ENCODE measurements at places on chromosomes 12 and 14.

GRCh38 chr14:105384605-105385321 lies 13.6 kb upstream of the TEX22 start:
- no peak for DNase-seq

DNA sequence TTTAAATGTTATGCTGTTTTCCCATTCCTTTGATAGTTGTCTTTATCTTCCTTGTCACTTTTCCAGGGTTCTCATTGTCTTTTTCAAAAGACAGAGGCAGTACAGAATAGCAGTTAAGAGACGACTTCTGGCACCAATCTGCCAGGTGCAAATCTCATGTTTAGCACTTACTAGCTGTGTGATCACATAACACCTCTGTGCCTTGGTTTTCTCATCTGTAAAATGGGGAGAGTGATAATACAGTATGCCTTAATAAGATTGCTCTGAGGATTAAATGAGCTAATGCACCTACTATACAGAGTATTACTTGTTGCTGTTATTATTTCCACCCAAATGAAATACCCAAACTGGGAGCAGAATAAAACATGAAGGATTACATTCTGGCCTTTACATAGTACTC lies 4.8 kb downstream of the GPR135 start:
- no peak for DNase-seq

DNA sequence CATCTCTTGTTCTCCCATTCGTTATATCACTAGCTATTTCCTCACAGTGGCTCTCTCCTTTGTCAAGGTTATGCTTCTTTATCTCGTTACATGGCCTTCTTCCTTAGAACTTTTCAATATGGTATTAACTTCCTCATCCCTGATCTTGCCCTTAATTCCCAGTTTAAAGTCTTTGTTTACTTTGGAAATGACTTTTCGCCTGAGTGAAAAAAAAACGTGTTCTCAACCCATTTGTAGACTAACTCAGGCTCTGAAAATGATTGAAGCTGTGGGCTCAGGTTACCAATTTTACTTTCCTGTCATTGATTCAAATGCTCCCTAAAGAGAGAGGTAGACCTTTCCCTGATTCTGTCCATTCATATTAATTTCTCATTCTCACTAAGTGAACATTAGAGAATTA lies 135.2 kb downstream of the NUBPL start:
- DNase-seq, result no peak

GRCh38 chr12:19518209-19518608 lies 78.9 kb downstream of the AEBP2 start:
- no peak for DNase-seq

GRCh38 chr12:11771895-11772502 lies 122.5 kb downstream of the ETV6 start:
- DNase-seq, result peak; percentile 96

- no peak for DNase-seq
Measured at GRCh38 chr14:99707921-99708320, 23.8 kb downstream of the CYP46A1 start.

DNA sequence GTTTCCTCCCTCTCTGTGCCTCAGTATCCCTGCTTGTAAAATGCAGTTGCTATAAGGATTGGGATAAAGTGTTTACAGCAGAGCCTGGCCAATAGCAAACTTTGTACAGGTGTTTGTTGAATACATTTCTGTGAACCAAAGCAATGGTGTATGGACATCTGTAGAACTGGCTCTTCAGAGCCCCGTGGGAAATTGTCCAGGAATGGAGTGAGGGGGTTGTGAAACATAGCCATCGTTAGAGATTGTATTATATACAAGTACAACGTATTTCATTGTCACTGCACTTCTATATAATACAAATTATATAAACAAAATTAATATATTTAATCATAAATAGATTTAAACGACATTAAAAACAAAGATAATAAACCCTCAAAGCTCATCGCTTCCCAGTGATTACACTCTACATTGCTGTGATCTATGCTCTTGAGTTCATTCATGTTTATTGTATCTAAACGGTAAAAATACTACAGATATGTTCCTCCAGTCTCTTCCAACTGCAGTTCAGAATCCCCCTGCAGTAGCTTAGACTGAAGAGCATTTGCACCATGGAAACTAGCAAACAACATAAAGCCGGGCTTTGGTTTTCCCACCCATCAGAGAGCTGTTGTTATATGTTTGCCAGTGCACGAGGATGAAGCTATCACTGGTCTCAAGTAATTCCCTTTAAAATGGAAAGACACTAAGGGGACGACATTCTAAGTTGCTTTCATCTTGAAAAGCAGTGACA lies 216.7 kb downstream of the TMEM132C start:
- no peak for DNase-seq

GRCh38 chr14:37034410-37035285 lies 137.8 kb downstream of the SLC25A21 start:
- DNase-seq, result no peak

DNA sequence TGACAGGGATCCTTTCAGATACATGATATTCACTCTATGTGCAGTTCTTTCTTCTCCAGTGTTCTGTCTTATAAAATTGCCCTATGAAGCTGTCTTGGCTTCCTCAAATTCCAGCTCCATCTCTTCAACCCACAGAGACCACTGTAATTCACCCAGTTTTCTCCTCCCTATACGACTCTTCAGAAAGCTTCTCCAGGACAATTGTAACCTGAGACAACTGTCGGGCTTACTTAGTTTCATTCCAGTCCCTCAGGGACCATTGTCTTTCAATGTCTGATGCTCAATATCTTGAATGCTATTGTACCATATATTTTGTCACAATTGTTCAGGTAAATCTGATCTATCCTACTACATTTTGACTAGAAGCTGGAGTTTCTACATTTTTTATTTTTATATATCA lies 345.3 kb downstream of the RPL10L start:
- DNase-seq, result no peak

DNA sequence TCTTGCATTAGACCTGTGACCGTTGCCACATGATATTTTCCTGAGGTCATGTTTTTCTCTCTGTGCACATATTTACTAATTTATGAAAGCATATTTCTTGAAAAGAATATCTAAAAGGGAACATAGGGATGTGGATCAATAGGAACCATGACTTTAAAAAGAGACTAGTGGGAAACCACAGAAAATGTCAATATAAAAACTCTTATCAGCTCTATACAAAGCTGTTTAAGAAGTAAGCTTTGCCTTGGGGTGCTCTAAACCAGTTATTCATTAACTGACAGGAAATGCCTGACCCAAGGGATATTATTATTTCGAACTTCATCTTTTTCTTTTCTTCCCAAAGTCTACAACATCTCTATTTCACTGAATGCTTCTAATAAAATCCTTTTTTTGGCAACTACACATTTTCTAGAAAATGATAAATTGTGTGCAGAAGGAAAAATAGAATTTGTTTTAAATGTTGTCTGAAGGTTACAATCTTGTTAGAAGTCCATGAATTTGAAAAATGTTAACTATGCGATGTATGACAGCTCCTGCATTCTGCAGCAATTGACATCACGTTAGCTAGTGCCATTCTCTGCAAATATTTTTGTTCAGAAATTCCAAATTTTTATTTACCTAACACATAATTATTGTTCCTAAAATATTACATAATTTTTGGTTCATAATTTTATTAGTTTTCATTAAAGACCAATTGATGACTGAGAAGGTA lies 345.0 kb downstream of the SLC16A7 start:
- peak; percentile 23 for DNase-seq

DNA sequence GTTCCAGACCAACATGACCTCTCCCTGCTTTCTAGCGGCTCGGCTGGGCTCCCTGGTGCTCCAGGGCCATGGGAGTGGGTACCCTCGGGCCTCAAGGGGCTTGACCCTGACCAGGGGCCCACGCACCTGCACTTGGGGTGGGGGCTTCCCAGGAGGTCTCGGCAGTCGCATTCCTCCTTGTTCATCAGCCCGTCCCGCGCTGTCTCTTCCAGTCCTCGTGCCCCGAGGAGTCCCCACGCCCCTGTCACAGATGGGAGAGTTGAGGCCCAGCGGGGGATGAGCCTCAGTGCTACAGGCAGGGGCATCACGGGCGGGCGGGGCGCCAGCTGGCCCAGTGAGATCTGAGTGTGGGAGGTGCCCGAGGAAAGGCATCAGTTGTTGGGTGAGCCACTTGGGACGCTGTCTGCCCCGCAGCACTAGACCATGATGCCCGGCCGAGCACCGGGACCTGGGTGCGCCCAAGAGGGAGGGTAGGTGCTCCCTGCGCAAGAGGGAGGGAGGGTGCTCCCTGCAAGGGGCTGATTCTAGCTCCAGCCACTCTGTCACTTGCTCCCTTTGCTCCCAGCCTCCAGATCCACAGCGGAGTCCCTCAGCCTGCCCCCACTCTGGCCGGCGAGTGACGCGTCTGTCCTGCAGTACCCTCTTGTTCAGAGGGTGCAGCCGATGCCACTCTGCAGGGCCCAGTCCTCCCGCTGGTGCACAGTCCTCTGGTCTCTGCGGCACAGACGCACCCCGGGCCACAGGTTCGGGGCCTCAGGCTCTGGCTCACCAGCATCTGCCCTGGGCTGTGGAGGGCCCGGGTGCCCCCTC lies 23.8 kb downstream of the MMP17 start:
- DNase-seq, result no peak

- peak; percentile 69 for DNase-seq
Measured at GRCh38 chr12:47085815-47086252, 6.1 kb upstream of the AMIGO2 start.

DNA sequence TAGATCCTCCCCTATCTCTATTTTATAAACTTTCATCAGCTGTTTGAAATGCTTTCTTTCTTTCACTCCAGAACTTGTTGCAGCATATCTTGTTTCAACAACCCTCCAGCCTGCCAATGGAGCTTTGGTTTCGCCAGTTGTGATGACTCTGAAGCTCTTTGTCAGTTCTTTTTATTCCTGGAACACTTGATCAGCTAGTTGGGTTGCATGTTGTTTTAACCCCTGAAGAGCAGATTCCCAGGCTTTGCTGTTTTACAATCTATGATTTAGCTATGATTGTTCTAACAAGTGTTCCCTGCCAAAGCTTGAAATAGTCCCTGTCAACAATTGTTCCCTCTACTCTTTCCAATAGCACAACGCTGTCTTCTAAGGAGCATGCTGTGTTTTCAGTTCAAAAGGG lies 50.6 kb upstream of the FUT8 start:
- DNase-seq, result no peak

DNA sequence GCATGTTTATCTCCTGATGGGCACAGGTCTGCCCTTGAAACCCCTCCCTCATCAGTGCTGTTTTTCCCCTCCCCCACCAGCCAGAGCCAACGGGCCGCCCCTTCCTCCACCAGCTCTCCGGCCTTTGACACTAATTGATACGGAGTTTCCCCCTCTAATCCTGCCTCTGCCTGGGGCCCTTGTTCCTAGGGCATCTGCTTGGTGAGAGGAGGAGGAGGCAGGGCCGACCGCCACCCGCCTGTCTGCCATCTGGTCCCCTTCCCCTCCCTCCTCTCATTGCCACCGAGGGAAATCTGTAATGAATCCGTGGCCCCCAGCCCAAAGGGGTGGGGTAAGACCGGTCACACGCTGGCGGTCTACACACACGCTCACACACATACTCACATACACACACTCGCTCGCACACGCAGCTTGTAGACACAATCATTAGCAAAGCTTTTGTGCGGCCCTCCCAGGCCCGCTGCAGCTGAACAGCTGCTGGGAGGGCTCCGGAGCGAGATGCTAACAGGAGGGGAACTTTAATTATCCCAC lies 27.4 kb downstream of the SRRM4 start:
- no peak for DNase-seq

DNA sequence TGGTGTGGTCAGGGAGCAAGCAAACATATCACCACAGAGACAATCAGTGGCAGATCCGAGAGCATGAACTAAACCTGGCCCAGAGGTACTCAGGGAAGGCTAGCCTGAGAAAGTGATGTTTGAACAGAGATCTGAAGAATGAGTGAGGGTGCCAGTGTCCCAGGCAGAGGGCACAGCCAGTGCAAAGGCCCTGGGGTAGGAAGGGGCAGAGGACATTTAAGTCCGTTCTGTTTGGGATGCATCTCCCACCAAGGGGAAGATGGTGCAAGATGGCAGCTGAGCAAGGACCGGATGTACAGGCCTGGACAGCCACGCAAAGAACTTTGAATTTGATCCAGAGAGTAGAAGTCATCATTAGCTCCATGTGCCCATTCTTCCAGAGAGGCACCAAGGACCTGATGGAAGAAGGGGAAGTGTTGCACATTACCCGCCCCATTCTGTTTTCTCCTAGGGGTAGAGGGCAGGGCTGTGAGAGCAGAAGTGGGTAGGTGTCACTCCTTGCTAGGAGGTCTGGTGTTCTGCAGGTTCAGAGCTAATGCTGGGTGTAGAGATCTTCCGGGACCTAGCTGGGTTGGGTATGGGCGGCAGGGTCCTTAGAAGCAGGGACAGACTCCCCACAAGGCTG lies 3.9 kb downstream of the DTX1 start:
- no peak for DNase-seq

GRCh38 chr12:83997423-83997822 lies 915.2 kb downstream of the SLC6A15 start:
- no peak for DNase-seq

DNA sequence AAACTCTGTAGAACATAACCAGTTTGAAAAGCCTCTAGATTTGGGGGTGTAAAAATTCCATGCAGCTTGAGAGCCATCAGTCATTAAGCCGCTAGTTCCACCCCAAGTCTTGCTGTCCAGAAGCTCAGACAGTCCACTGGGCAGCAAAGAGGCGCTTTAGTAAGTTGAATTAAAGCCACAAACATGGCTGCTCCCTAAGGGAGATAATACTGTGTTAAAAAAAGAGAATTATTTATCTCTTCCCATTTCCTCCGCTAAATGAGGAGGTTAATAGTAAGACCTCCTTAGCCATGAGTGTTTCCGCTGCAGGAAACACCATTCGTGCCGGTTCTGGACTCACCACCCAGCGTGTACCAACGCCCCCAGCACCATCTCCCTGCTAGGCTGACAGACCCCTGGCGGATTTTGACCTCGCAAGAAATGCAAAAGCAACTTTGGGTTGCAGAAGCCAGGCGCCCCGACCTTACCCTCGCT lies 536 bp downstream of the TM7SF3 start:
- peak; percentile 54 for DNase-seq

DNA sequence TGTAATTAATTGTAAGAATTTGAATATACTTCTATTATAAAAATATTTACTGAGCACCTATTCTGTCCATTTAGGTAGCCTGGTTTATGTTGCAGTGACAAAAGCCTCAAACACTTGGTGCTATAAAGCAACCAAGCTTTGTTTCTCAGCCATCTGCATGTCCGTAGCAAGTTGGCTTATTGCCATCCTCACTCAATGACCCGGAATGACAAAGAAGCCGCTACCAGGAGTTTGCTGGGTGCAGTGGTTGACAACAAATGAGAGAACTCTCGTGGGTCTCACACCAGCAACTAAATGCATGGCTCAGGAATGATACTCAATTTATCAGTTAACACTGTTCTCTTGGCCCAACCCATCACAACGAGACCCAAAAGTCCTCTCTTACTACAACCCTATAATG lies 553.1 kb downstream of the DIO2 start:
- no peak for DNase-seq
